GM12891 (cell line): ENCODE measurements at places on chromosomes 6 and 20.

- no peak for DNase-seq
Measured at GRCh38 chr20:6388671-6389197, 265.9 kb upstream of the FERMT1 start.

- DNase-seq: no peak
Measured at GRCh38 chr20:57493091-57493615, 31.8 kb downstream of the CTCFL start.

GRCh38 chr20:13418263-13419229 is 197.5 kb downstream of the ISM1 start:
- no peak for DNase-seq

GRCh38 chr6:84172080-84172479 is 55.4 kb downstream of the CEP162 start:
- DNase-seq: no peak
